Erythroblast (primary cell): ENCODE measurements at places on chromosomes 3 and 15.

- no peak for DNase-seq
Measured at GRCh38 chr3:34934660-34935059, 704.7 kb upstream of the ARPP21 start.

DNA sequence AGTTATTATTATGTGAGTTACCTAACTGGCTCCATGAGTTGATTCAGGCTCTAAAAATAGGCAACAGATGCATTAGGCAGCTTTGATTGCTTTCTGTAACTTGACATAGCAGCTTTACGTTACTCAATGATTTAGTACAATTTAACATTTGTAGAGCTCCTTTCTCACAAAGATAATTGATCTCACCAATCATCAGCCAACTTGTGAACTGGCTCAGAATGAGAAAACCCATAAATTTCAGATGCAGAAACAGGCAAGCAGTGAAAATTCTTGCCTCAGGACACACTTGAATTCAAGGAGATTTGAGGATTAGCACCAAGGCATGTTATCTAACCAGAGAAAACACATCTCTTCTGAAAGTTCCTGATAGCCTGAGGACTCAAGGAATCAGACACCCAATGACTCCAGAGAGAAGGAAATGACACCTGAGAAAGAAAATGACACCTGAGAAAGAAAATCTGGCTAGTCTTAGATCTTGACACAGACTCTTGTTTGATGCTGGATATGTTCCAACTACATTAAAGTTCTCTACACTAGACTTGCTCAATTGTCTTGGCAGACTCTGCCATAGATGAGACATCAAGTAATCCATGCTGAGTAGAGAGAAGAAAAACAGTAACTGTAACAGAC is 315.1 kb upstream of the CBLB start:
- DNase-seq: no peak

DNA sequence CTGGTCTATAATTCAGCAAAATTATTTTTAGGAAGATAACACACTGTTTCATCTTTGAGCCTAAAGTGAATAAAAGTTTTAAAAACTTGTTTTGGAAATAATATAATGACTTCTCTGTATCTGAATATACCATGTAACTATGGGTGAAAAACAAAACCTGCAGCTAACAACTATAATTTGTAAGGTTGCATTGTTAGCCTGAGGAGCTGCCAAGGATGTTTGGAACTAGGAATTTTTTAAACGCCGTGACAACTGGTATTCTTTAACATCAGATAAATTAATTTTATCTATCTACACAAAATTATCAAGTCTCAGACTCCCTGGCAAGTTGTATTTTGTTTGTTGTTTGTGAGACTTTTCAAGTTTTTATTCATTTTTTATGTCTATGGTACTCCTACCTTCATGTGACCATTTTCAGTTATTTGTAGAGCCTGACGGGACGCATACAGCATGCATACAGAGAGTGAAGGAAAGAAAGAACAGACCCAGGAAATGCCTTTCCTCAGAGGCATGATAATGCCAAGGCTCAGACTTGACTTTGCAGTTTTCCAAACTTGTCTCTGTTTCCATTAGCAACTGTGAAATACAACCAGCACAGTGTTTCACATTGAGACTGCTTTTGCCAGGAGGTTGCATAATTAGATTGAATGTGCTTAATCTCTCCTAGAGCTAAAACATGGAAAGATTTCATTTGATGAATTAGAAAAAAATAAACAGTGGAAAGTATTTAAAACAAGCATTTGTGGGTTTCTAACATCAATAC is 60.8 kb upstream of the ARHGEF26 start:
- DNase-seq: no peak

DNA sequence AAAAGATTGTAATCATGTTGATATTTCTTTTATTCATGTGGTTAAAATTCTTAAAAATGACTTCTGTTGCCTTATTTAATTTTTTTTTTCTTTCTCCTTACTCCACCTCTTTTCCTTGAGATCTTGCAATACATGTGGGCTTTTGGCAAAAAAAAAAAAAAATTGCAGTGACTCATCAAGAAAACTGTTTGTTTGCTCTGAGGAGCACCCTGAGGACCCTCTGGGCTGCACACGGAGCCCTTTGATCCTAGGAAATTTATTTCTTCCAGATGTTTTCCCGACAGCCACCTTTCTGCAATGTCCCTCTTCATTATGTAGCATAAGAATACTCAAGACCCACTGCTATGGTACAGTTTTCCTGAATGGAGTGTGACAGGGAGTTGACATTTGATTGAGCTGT is 371.7 kb downstream of the ZBTB20 start:
- DNase-seq: no peak

GRCh38 chr3:190194506-190194905 is 73.8 kb upstream of the P3H2 start:
- DNase-seq: no peak

DNA sequence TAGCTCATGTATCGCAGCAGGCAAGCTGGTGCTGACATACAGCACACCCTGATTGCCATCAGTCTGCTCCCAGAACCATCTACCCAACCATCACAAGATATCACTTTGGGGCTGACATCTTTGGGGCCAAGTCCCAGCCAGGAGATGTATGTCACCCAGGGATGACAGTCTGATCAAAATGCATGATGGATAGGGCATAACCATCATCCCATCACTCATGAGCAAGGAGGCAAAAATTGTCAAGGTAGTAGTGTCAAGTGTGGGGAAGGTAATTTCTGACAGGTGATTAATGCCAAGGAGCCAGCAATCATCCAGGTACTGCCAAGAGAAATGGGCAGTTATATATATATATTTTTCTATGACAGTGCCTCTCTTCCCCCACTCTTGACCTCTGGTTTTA is 277.4 kb downstream of the WDR72 start:
- no peak for DNase-seq
